ENCODE measurements at places on chromosomes 7 and 10.

DNA sequence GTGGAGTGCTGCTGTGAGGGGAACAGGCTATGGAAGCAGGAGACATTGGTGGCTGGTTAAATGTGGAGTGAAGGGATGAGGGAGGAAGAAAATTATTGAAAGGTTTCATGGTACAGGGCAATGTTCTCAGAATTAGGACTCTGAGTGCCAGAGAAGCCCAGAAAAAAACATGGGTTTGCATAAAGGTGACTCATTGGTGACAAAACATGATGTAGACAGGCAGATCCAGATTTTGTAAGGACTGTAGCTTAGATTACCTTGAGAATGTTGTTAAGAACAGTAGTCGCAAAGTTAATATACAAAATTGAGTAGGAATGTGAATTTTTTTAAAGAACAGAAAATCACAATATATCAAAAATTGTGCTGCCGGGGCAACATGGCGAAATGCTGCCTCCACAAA, 134.9 kb upstream of the ZNF438 start:
- no peak for DNase-seq
- H3K36me3 ChIP-seq = no peaks in the 10 kb centered on the region
- H3K4me1 ChIP-seq = no peaks in the 10 kb centered on the region
- no peak overlapping the region for H3K27ac ChIP-seq

DNA sequence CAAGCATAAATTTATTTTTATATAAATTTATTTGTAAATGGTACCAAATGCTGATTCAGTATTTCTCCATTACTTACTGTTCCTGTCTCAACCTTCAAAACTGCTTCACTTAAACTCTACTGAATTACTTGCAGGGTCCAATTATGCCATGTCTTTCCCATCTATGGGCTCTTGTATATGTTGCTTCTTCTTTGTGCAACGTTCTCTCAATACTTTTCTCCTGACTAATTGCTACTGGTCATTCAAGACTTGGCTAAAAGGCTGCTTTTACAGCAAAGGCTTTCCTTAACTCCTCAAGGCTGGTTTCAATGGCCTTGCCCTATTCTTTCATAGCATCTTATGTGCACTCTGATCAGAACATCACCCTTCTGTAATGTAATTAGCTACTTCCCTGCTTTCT, 67.9 kb downstream of the RNLS start:
- no peaks in the 10 kb centered on the region for H3K27me3 ChIP-seq
- no peaks in the 10 kb centered on the region for H3K4me1 ChIP-seq
- no peak overlapping the region for H3K4me3 ChIP-seq
- H3K36me3 ChIP-seq = no peaks in the 10 kb centered on the region

DNA sequence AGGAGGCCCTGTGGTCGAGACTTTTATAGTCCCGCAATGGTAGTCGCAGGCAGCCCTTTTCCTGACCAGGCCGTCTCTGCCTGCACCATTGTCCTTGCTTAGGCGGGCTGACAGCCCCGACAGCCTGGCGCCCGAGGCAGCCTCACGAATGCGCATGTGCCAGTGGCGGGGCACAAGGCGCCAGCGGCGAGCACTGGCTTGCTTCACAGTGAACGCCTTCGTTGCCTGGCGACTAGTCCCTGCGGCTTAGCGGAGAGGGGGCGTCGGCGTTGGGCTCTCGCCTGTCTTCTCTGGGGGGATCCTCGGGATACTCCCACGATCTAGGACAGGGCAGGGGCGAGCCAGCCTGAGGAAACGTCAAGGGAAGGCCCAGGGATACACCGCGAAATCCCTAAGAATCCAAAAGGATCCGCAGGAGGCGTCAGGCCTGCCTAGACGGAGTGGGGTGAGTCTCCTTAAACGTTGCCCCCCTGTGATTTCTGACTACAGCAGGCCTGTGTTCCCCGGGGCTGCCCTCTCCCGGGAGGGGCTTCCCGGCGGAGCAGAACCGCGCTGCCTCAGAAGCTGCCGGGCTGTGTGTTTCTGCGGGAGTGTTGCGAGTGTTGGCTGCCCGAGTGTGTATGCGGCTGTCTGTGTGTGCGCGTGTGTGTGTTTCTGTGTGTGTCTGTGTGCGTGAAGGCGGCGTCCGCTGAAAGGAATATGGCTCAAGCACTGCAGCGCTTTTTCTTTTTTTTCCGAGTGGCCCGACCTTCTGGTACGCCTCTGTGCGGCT, 20.5 kb upstream of the ZNF273 start:
- peaks cover 2% of the 10 kb centered on the region for H3K27me3 ChIP-seq
- H3K36me3 ChIP-seq = no peaks in the 10 kb centered on the region
- no peak for DNase-seq
- no peak overlapping the region for H3K27ac ChIP-seq
- H3K4me1 ChIP-seq = no peaks in the 10 kb centered on the region

GRCh38 chr10:88418871-88419270, 164.2 kb downstream of the RNLS start:
- no peak overlapping the region for H3K4me3 ChIP-seq
- no peak for DNase-seq
- no peak overlapping the region for H3K27ac ChIP-seq

DNA sequence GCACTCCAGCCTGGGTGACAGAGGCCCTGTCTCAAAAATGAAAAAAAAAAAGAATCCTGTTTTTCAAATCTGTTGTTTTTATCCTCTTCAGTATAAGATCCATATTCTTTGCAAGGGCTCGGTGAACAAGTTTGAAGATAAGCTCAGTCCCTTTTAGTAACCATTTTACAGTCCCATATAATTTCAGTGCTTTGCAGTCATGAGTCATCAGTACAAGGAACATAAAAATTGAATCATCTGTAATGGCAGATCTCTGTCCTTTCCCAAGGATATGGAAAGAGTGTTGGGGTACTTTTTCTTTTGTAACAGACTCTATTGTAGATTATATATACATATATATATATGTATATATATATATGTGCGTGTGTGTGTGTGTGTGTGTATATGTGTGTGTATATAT, 52.2 kb upstream of the ZPBP start:
- DNase-seq = no peak
- H3K36me3 ChIP-seq = no peaks in the 10 kb centered on the region
- no peaks in the 10 kb centered on the region for H3K27me3 ChIP-seq
- H3K4me3 ChIP-seq = no peak overlapping the region
- no peaks in the 10 kb centered on the region for H3K4me1 ChIP-seq

GRCh38 chr7:13850185-13850752, 139.2 kb downstream of the ETV1 start:
- H3K36me3 ChIP-seq = no peaks in the 10 kb centered on the region
- no peak for DNase-seq
- no peaks in the 10 kb centered on the region for H3K4me1 ChIP-seq

DNA sequence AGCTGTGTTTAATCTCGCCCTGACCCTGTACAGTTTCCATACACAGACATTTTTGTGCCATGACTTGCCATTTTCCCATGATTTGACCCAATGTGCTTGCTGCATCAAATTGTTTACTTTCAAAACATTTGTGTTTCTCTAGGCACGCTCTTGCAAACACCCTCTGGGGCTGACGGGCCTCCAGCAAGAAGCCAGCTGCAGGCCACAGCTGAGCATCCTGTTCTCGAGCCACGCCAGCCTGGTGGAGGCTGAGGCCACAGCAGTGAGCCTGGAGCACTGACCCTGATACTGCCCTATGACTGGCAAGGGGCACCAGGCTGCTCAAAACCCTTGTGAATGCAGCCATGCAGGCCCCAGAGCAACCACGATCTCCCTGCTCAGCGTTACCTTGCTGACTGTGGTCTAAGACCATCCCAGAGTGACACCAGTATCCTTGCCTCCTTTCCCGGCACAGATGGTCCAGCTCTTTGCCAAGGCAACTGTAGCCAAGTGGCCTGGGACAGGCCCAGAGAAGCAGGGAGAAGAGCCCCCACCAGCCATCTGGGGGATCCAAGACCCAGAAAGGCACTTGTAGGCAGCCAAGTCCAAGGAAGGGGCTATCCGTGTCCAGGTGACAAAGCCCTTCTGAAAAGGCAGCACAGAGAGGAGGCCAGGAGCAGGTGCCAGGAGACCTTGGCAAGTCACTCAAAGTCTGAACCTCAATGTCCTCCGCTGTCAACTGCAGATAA, 78.5 kb downstream of the OAT start:
- H3K36me3 ChIP-seq = no peaks in the 10 kb centered on the region
- no peak for DNase-seq
- no peak overlapping the region for H3K4me3 ChIP-seq

GRCh38 chr10:92291921-92292845, 1.2 kb downstream of the MARCHF5 start:
- no peaks in the 10 kb centered on the region for H3K4me1 ChIP-seq
- H3K4me3 ChIP-seq = peak overlapping the region; percentile 90
- H3K27me3 ChIP-seq = no peaks in the 10 kb centered on the region

DNA sequence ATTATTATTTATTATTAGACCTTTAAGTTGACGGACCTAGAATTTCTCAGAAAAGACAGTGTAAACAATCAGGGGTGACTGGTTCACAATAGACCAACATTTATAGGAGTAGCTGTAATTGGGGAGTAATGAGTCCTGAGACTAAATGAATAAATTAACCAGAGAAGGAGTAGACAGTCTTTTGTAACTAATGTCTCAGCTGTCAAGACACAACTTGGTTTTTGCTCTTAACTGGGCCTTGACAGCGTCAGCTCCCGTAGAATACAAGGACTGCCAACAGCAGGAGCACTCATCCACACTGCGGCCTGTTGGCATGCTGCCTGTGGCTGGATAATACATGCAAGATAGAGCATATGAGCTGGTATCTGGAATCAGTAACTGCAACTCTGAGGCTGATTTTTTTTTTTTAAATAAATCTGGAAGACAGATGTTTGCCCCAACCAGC, 123.9 kb downstream of the CACNA2D1 start:
- no peaks in the 10 kb centered on the region for H3K36me3 ChIP-seq
- H3K4me1 ChIP-seq = no peaks in the 10 kb centered on the region
- no peak overlapping the region for H3K4me3 ChIP-seq
- DNase-seq = no peak
- H3K27me3 ChIP-seq = no peaks in the 10 kb centered on the region

- H3K27me3 ChIP-seq = no peaks in the 10 kb centered on the region
- H3K27ac ChIP-seq = no peak overlapping the region
- no peaks in the 10 kb centered on the region for H3K4me1 ChIP-seq
These were observed 12.5 kb downstream of the PROSER2 start for GRCh38 chr10:11835704-11836103.

DNA sequence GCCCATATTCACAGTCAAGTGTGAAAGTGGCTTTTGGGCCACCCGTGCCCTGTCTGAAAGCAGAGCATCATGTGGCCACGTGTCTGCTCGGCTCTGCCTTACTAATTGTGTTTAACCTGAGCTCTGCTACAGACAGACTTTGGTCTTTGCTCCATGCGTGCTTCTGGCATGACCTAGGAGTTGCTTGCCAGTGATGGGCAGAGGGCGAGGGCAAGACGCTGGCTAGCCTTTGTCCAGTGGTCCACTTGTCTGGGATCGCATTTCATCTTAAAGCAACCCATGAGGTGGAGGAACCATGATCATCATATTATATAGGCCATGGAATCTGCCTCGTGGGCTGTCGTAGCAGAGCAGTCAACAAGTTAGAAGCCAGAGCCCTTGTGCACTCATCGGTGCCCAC, 123.3 kb upstream of the INSYN2A start:
- DNase-seq = no peak
- H3K27ac ChIP-seq = no peak overlapping the region
- H3K4me3 ChIP-seq = no peak overlapping the region
- no peaks in the 10 kb centered on the region for H3K27me3 ChIP-seq

DNA sequence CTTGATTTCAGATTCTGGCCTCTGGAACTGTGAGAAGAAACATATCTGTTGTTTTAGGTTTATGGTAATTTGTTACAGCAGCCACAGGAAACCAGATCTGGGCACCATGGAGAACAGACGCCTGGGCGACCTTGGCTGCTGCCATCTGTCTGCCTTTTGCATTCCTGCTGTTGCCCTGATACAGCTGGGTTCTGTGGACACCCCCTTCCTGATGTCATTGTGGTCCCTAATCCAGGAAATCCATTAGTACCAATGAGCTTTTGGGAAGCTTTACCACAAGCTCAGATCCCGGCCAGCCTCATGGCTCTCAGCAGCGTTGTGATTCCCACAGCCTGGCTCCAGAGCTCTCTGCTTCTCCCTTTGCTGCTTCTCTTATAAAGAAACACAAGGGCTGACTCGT, 174.2 kb upstream of the NPS start:
- no peak for DNase-seq
- no peaks in the 10 kb centered on the region for H3K4me1 ChIP-seq
- no peaks in the 10 kb centered on the region for H3K36me3 ChIP-seq
- no peak overlapping the region for H3K4me3 ChIP-seq

DNA sequence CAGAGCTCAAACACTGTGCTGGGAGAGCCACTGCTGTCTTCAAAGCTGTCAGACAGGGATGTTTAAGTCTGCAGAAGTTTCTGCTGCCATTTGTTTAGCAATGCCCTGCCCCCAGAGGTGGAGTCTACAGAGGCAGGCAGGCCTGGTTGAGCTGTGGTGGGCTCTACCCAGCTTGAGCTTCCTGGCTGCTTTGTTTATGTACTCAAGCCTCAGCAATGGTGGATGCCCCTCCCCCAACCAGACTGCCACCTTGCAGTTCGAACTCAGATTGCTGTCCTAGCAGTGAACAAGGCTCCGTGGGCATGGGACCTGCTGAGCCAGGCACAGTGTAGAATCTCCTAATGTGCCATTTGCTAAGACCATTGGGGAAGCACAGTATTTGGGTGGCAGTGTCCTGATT, 4.6 kb upstream of the CYP2C19 start:
- H3K27me3 ChIP-seq = no peaks in the 10 kb centered on the region
- no peaks in the 10 kb centered on the region for H3K4me1 ChIP-seq
- H3K27ac ChIP-seq = no peak overlapping the region
- no peaks in the 10 kb centered on the region for H3K36me3 ChIP-seq

- no peak for DNase-seq
- no peaks in the 10 kb centered on the region for H3K36me3 ChIP-seq
- H3K4me1 ChIP-seq = peaks cover 7% of the 10 kb centered on the region
- H3K4me3 ChIP-seq = no peak overlapping the region
- no peaks in the 10 kb centered on the region for H3K27me3 ChIP-seq
These were observed 10.5 kb upstream of the PPIF start for GRCh38 chr10:79336739-79337138.

DNA sequence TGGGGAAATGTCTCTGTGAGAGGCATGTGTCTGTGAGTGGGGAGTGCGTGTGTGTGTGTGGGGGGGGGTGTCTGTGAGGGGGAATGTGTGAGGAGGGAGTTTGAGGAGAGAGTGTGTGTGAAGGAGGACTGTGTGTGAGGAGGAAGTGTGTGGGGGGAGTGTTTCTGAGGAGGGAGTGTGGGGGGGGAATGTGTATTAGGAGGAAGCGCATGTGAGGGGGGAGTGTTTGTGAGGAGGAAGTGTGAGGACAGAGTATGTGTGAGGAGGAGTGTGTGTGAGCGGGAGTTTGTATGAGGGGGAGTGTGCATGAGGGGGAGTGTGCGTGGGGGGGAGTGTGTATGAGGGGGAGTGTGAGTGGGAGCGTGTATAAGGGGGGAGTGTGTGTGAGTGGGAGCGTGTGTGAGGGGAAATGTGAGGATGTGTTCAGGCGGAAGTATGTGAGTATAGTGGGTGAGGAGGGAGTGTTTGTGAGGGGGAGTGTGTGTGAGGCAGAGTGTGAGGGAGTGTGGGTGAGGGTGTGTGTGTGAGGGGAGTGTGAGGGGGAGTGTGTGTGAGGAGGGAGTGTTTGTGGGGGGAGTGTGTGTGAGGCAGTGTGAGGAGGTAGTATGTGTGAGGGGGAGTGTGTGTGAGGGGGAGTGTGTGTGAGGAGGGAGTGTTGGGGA, 21.8 kb upstream of the PTPRN2 start:
- no peak overlapping the region for H3K4me3 ChIP-seq
- H3K27ac ChIP-seq = no peak overlapping the region
- no peaks in the 10 kb centered on the region for H3K27me3 ChIP-seq
- no peak for DNase-seq
- peaks cover 12% of the 10 kb centered on the region for H3K36me3 ChIP-seq
- no peaks in the 10 kb centered on the region for H3K4me1 ChIP-seq

GRCh38 chr7:23058408-23059096, 44.6 kb upstream of the HYCC1 start:
- H3K27ac ChIP-seq = no peak overlapping the region
- no peaks in the 10 kb centered on the region for H3K36me3 ChIP-seq
- no peaks in the 10 kb centered on the region for H3K27me3 ChIP-seq
- no peak for DNase-seq

All from iPS DF 6.9 (cell line).